ENCODE measurements at places on chromosomes 7 and 10.

DNA sequence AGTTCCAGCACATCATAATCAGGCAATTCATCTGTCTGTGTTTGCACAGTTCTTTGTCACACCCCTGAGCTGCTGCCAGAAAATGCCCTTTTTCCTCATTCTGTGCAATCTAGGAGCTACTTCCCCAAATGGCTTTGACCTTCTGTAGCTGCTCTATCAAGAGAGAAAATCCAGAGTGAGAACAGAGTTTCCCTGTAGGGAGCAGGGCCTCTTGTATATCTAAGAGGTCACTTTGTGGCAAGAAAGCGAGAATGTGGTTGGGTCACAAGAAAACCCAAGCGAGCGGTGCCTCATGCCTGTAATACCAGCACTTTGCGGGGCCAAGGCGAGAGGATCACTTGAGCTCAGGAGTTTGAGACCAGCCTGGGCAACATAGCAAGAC is 24.3 kb downstream of the SLC29A3 start:
- DNase-seq: no peak

- no peak for DNase-seq
These were observed 219.2 kb downstream of the CAMK1D start for GRCh38 chr10:12568391-12569009.

- no peak for DNase-seq
These were observed 31.8 kb downstream of the REEP3 start for GRCh38 chr10:63553031-63553430.

DNA sequence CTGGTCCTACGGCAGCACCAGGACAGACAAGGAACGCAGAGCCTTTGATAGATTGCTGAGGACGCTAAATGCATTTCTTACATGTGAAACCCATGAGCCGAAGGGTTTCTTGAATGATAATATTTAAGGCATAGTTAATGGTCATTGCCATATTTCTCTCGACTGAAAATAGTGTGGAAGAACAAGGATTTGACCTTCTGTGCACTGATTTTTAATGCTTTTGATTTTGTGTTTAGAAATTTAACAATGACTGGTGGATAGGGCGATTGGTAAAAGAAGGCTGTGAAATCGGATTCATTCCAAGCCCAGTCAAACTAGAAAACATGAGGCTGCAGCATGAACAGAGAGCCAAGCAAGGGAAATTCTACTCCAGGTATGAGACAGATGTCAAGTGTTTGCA is 150.8 kb downstream of the NSUN6 start:
- DNase-seq: no peak

GRCh38 chr7:29289156-29290021 is 94.8 kb downstream of the CHN2 start:
- DNase-seq: no peak

- DNase-seq: no peak
These were observed 1.9 kb downstream of the HHEX start for GRCh38 chr10:92691591-92692079.

- no peak for DNase-seq
These were observed 20.9 kb upstream of the LYZL1 start for GRCh38 chr10:29268011-29268410.

- DNase-seq: no peak
These were observed 48.6 kb upstream of the PDGFA start for GRCh38 chr7:568031-568951.

DNA sequence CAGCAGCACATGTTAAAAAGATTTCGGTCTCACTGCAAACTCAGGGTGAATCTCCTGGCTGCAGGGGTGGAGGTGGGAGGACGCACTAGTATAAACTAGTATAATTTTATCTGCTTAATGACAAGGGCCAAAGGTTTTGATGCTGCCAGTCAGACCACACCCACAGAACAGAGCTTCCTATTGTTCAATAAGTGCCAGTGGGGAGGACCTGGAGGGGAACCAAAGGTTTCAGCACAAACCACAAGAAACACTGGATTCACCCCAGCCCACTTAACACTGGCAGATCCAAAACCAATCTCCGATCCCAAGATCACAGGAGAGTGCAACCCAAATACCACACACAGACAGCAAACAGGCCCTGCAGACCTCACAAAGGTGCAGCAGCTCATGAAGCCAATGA is 6.6 kb downstream of the VOPP1 start:
- DNase-seq: no peak

DNA sequence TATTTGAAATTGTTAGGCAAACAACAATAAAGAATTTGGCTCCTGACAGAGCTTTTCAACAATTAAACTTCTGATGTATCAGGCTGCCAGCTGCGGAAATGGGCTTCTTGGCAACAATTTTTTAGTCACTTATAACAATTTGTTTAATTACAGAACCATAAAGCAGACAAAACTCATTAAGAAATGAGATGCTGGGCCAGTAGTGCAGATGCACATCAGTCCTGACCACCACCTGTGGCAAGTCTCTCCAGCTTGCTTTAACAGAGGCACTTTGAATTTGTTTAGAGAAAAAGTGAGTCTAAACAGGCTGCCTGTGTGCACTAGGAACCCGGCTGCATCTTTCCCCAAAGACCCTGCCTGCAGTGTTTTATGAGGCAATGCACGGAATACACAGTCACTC is 1124.4 kb downstream of the NXPH1 start:
- DNase-seq: no peak

GRCh38 chr10:73647211-73647874 is 6.1 kb upstream of the MYOZ1 start:
- no peak for DNase-seq

- no peak for DNase-seq
These were observed 56.3 kb upstream of the NCAPG2 start for GRCh38 chr7:158760936-158761335.

GRCh38 chr7:90763108-90763507 is 167.0 kb downstream of the CDK14 start:
- no peak for DNase-seq

DNA sequence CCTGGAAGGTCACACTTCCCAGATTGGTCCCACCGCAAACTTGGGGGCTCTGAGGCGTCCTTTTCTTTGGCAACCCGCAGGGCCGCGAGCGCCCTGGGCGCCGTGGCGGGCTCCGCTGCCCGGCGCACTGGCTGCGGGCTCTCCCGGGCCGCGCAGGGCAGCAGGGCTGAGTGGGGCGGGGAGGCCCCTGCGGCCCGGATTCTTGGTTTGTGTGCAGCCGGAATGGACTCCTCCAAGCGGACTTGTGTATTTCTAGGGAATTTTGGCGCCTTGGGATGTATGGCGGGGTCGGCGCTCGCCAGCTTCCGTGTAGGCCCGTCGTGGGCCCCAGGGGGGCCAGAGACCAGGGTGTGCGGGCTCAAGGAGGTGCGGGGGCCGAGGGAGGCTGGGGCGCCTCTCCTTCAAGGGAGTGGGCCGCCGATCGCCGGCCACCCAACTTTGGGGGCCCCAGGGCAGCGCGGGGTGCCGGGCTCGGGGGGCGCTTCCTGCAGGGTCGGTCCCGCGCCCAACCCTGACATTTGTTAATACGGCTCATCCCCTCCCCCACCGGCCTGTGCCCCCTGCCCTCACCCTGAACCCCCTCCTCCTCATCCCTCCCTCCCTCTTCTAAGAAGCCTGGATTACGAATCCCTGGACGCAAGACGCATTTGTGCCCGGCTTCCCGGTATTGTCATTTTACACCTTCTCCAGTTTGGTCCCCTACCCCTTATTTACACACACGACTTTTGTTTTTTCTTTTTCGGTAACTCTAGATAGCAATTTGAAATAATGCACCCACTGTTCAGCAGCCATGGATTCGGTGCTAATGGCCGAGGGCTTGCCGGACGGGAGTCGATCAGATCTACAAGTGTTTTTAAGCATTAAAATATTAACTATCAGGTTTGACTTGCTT is 2.5 kb downstream of the TCF7L2 start:
- no peak for DNase-seq

DNA sequence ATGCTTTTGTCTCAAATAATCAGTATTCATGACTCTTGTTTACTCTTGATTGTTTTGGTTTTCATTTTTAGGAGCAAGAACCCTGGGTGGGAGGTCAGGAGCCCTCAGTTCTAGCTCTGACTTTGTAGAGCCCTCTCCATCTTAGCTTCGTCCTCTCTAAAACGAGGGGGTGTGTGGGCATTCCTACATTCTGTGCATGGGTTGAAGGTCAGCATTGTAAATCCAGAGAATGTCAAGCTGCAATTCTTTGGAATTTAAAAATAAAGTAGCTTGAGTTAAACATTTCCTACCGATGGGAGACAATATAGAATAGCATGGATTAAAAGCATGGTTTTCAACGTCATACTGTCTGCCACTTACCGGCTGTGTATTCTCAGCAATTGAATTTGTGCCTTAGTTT is 128.3 kb downstream of the PRPF18 start:
- DNase-seq: no peak

GRCh38 chr7:12890586-12890985 is 203.2 kb downstream of the ARL4A start:
- no peak for DNase-seq
